ENCODE measurements at places on chromosomes 3 and 15.

DNA sequence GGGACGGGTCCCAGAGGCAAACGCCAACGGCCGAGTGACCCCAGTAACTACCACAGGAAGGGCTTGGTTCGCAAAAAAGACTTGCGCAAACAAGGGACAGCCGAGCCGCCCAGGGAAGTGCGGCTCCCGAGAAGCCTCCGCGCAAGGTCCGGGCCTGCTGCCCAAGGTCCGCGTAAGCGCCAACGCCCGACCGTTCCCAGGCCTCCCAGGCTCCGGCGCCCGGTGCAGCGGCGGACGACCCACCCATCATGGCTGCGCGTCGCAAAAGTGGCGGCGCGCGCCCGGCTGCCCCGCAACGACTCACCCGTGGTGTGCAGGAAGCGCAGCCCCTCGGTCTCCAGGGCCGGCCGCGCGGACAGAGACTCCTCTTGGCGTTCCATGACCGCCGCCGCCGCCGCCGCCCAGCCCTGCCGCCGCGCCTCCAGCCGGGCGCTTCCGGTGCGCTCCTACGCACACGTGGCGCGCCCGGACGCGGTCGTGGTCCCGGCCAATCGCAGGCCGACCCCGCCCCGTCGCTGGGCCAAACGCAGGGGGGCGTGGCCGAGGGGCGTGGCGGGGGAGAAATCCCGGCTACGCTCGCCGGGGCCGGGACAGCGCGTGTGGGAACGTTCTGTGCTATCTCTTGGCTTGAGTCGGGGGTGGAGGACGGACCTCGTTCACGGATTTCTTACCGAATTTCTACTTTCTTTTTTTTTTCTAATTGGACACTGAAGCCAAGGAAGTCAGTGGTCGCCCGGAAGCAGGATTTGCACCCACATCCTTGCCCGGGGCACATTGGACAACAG is at the start of gene SELENOS:
Gene SELENOS, minus strand, starts transcription at position 448 of the 785 bp plus-strand sequence. Its CDS starts 68 bp downstream, at position 380.
- peak; percentile 93 for DNase-seq

DNA sequence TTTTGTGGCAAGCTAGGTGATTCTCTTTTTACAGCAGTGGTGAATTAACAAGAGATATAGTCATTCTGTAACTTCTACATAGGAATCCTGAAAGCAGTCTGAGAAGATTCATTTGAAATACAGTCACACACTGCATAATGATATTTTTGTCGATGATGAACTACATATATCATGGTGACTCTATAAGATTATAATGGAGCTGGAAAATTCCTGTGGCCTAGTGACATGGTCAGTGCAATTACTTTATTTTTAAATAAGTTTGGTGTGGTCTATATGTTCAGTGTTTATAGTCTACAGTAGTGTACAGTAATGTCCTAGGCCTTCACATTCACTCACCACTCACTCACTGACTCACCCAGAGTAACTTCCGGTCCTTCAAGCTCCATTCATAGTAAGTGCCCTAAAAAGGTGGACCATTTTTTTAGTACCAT is 511.4 kb upstream of the MCTP2 start:
- no peak for DNase-seq

- DNase-seq, result peak; percentile 81
Measured at GRCh38 chr15:44584162-44584749, 47.3 kb downstream of the EIF3J start.

DNA sequence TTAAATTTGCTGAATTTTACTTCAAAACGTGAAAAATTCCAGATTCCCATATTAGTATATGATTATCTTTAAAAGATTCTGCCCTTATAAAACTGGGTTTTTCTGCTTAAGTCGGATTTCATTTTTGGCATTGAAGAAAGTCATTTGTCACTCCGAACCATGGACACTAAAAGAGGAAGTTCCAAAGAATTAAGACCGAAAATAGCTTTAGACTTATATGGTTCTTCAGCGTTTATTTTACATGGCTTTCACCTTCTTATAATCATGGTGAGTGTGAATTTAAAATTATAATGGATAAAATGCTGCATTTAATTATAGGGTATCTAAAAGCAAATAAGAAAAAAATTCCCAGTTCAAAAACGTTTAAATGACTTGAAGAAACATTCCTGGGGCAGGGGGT is 1.0 kb downstream of the C3orf38 start:
- DNase-seq, result no peak

All from activated CD4-positive, alpha-beta T cell treated with anti-CD3 and anti-CD28 coated beads for 36 hours (primary cell).